A549 treated with AZD2906 at 1 μM for 4 hours (cell line): ENCODE measurements at places on chromosomes 3 and 15. TPM values are rescaled to one million over a fixed set of nuclear protein-coding genes. Genes with fewer than 3 reads are reported as not detected.

Gene ANKRD63
- total RNA-seq = 0.24 to 0.43 TPM (median 0.33 TPM) in 5 replicates

Gene IL17RE
- 1.7 to 1.9 TPM (median 1.8 TPM) in 5 replicates for total RNA-seq

Gene SLC35G2
- total RNA-seq = 21.9 to 25.6 TPM (median 24.2 TPM) in 5 replicates

Gene SLC15A2
- total RNA-seq = 0.12 to 0.17 TPM (median 0.13 TPM) in 5 replicates

Gene MED12L
- total RNA-seq = 0.32 to 0.90 TPM (median 0.42 TPM) in 5 replicates
